Astrocyte (in vitro differentiated cells and primary cell): ENCODE measurements at places on chromosomes 12 and 14. TPM values are rescaled to one million over a fixed set of nuclear protein-coding genes. Genes with fewer than 3 reads are reported as not detected.
A peak's percentile ranks its signal among the peaks of the same experiment; 100 is the strongest.

The SLC25A47 gene
- total RNA-seq: not detected in 2 replicates

- no peak for DNase-seq
Observed at GRCh38 chr12:132583411-132583710, 27.0 kb downstream of the LRCOL1 start.

The RAD51AP1 gene
- total RNA-seq: 2.7 and 5.3 TPM in 2 replicates

GRCh38 chr14:61296719-61297502 is 15.8 kb upstream of the TMEM30B start:
- DNase-seq: peak; percentile 11

DNA sequence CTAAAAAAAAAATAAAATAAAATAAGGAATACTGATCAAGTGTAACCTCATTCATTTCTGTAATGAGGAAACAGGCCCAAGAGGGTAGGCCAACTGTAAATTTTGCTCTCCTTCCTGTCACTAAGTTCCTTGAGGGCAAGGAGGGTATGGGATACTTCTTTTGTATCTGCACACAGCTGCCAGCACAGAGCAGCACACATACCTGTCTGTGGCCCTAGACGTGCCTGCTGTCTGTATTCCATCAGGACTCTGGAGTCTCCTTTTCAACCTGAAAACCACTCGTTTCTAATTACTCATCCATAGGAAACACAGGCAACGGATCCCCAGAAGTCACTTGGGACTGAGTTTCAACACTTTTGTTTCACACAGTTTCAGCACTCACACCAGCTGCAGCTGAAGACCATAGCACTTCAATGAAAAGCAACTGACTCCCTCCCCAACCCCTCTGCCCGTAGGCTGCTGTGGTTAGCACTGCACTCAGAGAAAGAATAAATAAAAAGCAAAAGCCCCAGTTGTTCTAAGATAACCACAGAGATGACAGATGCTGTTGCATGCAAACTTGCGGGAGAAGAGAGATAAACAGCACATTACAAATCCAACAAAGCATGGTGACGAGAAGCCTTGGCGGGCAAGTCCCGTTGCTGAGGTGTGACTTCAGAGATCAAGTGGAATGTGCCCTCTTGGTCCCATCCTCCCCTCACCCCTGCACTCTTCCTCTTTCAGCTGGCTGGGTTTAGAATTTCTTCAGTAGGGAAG is 24.9 kb downstream of the CRACR2A start:
- DNase-seq: peak; percentile 47

DNA sequence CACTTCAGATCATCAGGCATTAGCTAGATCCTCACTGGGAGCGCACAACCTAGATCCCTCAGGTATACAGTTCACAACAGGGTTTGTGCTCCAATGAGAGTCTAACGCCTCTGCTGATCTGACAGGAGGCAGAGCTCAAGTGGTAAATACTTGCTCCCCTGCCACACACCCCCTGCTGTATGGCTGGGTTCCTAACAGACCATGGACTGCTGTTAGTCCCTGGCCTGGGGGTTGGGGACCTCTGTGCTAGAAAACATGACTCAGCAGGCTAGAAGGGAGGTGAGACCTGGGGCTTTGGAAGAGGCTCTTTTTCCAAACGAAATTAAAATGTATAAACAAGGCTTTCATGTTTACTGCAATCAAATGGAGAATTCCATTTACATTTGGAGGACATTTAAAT is 691.1 kb downstream of the FLRT2 start:
- no peak for DNase-seq

DNA sequence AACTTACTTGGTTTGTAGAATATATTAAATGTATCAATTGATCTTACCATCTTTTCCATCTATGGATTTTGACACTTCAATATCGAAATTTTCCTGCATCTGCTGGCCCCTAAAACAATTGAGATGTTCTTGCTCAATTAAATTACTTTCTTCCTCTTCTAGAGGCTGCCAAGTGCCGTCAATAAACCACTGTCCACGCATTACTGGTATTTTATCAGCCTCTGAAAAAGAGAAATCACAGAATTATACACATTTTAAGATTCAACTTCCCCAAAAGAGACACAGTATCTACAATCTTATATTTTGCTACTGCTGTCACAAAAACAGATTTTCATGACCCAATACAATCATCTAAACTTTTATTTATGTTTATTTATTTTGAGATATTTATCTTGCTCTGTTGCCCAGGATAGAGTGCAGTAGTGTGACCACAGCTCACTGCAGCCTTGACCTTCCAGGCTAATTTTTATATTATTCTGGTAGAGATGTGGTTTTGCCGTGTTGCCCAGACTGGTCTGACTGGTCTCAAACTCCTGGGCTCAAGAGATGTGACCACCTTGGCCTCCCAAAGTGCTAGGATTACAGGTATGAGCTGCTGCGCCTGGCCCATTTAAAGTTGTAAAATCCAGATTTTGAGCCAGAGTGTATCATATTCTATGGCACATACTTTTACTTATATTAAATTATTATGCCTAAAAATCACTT is 49.3 kb downstream of the DDHD1 start:
- no peak for DNase-seq

The BCAT1 gene
- total RNA-seq: 459 and 476 TPM in 2 replicates

DNA sequence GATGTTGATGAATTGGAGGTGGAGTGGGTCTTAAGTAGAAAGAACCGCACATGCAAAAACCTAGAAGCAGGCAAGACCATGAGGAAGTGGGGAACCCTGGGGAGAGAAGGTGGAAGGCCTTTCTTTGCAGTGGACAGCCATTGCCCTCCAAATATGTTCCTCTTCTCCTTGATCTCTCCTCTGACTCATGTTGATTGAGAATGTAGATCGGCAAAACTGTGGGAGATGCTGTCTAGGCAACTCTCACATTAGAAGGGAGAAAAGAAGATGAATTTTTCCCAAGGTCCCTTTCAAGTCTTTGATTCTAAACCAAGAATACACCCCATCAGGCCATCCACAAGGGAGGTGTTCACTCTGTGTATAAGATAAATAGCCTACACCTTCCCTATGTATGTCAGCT is 257.5 kb downstream of the MSRB3 start:
- no peak for DNase-seq
